MCF 10A (cell line): ENCODE measurements at places on chromosomes 6 and 20. TPM values are rescaled to one million over a fixed set of nuclear protein-coding genes. Genes with fewer than 3 reads are reported as not detected.

DNA sequence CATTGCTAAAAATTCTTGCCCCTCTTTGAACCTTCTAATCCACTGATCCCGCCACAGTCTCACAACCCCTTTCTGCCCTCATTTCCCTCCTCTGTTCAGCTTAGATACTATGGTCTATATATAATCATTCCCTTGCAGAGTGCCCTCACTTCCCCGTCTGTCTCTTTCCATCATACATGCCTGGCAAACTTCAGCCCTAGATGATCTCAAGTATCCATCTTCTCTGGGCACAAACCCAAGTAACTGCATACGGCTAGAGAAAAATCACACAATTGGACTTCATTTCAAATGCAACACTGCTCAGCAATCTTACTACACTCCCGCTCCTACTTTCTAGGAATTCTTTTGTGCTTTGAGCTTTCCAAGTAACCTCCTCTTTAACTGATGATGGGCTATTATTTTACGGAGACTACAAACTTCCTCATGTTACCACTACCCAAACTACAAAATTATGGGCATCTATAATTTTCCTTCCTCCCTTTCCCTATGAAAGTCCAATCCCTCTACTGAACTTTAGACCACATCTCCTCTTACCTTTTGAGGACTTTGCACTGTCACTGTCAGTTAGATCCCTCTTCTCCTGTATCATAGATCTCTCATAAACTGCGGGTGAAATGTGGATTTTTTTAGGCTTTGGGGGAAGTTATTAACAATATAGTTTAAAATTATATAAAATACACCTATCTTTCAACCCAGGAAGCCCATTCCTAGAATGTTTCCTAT lies 135.6 kb downstream of the BTBD9 start:
- no peaks in the 10 kb centered on the region for H3K36me3 ChIP-seq
- no peaks in the 10 kb centered on the region for H3K27me3 ChIP-seq
- H3K4me3 ChIP-seq = no peak overlapping the region
- no peak overlapping the region for H3K27ac ChIP-seq
- H3K4me1 ChIP-seq = no peaks in the 10 kb centered on the region

GRCh38 chr6:152457949-152458624 lies 179.1 kb downstream of the SYNE1 start:
- no peak overlapping the region for H3K4me3 ChIP-seq
- H3K4me1 ChIP-seq = no peaks in the 10 kb centered on the region
- H3K36me3 ChIP-seq = no peaks in the 10 kb centered on the region

GRCh38 chr20:63177134-63177784 lies 38.7 kb downstream of the YTHDF1 start:
- no peak for DNase-seq
- peaks cover 45% of the 10 kb centered on the region for H3K27me3 ChIP-seq
- no peak overlapping the region for H3K27ac ChIP-seq
- no peaks in the 10 kb centered on the region for H3K4me1 ChIP-seq
- H3K4me3 ChIP-seq = no peak overlapping the region

DNA sequence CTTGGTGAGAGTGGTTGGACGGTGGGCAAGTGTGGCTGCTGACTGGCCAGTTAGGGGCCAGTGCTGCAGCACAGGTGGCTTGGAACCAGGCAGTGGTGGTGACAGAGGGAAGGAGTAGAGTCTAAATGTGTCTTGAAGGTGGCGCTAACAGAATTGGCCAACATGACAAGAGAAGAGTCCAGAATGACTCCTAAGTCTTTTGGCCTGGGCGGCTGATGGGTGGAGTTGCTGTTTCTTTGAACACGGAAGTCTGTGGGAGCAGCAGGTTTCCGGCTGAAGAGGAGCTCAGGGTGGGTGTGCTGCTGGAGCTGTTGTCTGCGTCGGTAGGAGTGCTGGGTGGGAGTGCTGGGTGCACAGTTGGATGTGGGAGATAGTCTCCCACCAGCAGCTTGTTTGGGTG lies 10.1 kb downstream of the LSM14B start:
- no peaks in the 10 kb centered on the region for H3K27me3 ChIP-seq
- no peak overlapping the region for H3K27ac ChIP-seq
- peaks cover 9% of the 10 kb centered on the region for H3K4me1 ChIP-seq
- H3K4me3 ChIP-seq = no peak overlapping the region
- peaks cover 94% of the 10 kb centered on the region for H3K36me3 ChIP-seq

- H3K36me3 ChIP-seq = no peaks in the 10 kb centered on the region
- DNase-seq = no peak
- peaks cover 10% of the 10 kb centered on the region for H3K4me1 ChIP-seq
- H3K27ac ChIP-seq = no peak overlapping the region
- no peak overlapping the region for H3K4me3 ChIP-seq
These were observed 2.6 kb downstream of the TDRD6 start for GRCh38 chr6:46690141-46690755.

DNA sequence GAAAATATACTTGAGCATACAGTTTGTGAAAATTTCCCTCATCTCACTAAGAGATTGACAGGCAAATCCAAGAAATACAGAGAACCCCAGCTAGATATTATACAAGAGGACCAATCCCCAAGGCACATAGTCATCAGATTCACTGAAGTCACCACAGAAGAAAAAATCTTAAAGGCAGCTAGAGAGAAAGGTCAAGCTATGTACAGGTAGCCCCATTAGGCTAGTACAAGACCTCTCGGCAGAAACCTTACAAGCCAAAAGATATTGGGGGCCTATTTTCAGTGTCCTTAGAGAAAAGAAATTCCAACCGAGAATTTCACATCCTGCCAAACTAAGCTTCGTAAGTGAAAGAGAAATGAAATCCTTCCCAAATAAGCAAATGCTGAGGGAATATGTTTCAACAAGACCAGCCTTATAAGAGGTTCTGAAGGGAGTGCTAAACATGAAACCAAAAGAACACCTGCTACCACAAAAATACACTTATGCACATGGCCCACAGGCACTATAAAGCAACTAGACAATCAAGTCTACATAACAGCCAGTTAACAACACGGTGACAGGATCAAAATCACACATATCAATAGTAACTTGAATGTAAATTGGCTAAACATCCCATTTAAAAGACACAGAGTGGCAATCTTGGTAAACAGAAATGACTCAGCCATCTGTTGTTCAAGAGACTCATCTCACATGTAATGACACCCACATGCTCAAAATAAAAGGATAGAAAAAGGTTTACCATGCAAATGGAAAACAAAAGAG lies 96.3 kb downstream of the FHL5 start:
- H3K4me1 ChIP-seq = no peaks in the 10 kb centered on the region
- no peaks in the 10 kb centered on the region for H3K36me3 ChIP-seq
- H3K27ac ChIP-seq = no peak overlapping the region

DNA sequence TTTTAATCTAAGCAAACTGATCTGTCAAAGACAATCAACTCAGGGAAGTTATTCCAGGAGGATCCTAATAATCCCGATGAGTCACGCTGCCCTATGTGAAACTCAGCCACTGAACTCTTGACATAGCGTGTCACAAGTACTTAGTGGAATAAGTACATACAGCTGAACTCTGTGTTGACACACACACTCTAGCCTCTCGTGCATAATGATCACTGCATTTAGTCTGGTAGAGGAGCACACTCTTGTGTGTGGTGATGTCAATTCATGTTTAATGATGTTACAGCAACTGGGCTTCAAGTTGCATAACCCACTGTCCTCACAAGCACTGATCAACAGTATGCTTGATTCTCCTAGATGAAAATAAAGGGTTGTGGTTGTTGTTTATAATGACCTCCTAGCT lies 148.3 kb downstream of the HACE1 start:
- H3K4me3 ChIP-seq = no peak overlapping the region
- no peaks in the 10 kb centered on the region for H3K27me3 ChIP-seq
- no peak overlapping the region for H3K27ac ChIP-seq
- H3K36me3 ChIP-seq = no peaks in the 10 kb centered on the region
- H3K4me1 ChIP-seq = peaks cover 5% of the 10 kb centered on the region

GRCh38 chr6:34585108-34585507 lies 29.0 kb upstream of the SPDEF start:
- H3K4me1 ChIP-seq = peaks cover 16% of the 10 kb centered on the region
- DNase-seq = no peak
- no peaks in the 10 kb centered on the region for H3K27me3 ChIP-seq
- H3K27ac ChIP-seq = peak overlapping the region; percentile 5
- H3K36me3 ChIP-seq = peaks cover 14% of the 10 kb centered on the region
- no peak overlapping the region for H3K4me3 ChIP-seq

GRCh38 chr20:16260911-16261310 lies 312.3 kb downstream of the KIF16B start:
- no peaks in the 10 kb centered on the region for H3K36me3 ChIP-seq
- no peak overlapping the region for H3K27ac ChIP-seq
- no peaks in the 10 kb centered on the region for H3K4me1 ChIP-seq
- DNase-seq = no peak

The BPI gene
- not detected in 2 replicates for total RNA-seq

- peaks cover 26% of the 10 kb centered on the region for H3K36me3 ChIP-seq
- H3K27ac ChIP-seq = peak overlapping the region; percentile 97
- peaks cover 23% of the 10 kb centered on the region for H3K4me1 ChIP-seq
These were observed 471 bp downstream of the EZR start for GRCh38 chr6:158818581-158819212.

The RIPOR2 gene
- 3.5 and 4.9 TPM in 2 replicates for total RNA-seq

DNA sequence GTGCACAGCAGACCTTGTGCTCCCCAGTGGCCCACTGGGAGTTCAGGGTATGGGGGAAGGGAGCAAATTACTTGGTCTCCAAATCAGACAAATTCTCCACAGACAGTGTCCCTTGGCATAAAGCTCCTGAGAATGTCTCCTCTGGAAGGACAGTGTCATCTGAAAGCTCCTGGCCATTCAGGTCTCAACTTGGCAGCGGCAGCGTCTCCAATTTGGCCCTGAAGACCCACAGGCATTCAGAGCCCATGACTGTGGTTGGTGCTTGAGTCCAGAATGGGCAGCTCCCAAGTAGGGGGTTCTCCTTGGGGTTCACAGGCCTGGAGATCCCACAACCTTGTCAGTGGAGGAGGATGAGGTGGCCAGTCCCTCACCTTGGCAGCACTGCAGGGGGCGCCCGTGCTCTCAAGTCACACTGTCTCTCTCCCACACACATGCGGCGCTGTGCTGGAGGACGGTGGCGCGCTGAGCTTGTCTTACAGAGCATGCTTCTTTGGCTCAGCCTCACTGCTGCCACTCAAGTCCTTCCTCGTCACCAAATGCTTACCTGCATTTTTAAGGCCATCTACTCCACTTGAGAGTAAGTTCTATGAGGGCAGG lies 20.7 kb downstream of the DYNLRB1 start:
- no peaks in the 10 kb centered on the region for H3K27me3 ChIP-seq
- no peak overlapping the region for H3K27ac ChIP-seq

DNA sequence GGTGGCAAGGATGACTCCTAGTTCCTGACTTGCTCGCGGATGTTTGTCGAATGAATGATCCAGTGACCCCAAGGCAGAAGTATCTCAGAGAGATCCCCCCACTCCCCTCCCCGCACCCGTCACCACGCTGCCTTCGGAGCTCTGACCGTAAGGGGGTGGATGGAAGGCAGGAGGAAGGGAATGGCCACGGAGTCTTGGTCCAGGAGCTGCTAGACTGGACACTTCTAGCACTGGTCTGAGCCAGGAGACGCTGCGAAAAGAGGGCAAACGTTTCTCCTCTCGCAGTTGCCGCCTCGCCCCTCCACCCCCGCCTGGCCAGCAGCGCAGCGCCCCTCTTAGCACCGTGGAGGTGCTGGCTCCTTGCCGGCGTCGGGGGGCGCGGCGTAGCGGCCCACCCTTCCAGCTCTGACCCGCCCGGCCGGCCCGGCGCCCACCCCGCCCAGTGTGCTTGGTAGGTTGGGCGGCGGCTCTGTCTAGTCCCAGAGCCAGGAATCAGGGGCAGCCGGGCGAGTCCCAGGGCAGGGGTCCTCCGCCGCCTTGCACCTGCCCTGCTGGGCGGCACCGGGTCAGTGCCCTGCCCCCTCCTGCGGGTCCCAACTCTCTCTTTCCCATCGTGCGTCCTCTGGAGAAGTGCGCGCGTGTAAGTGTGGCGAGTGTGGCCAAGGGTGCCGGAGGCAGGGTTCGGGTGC lies 2.4 kb upstream of the DBNDD2 start:
- no peak for DNase-seq
- no peak overlapping the region for H3K27ac ChIP-seq
- peak overlapping the region; percentile 71 for H3K4me3 ChIP-seq
- no peaks in the 10 kb centered on the region for H3K36me3 ChIP-seq
- no peaks in the 10 kb centered on the region for H3K4me1 ChIP-seq
- no peaks in the 10 kb centered on the region for H3K27me3 ChIP-seq

The ZNF343 gene
- total RNA-seq = 16.6 and 17.5 TPM in 2 replicates

The CCM2L gene
- total RNA-seq = not detected in 2 replicates

GRCh38 chr6:2877057-2877882 lies 25.8 kb downstream of the SERPINB9 start:
- peaks cover 48% of the 10 kb centered on the region for H3K27me3 ChIP-seq
- H3K36me3 ChIP-seq = no peaks in the 10 kb centered on the region
- DNase-seq = peak; percentile 92

DNA sequence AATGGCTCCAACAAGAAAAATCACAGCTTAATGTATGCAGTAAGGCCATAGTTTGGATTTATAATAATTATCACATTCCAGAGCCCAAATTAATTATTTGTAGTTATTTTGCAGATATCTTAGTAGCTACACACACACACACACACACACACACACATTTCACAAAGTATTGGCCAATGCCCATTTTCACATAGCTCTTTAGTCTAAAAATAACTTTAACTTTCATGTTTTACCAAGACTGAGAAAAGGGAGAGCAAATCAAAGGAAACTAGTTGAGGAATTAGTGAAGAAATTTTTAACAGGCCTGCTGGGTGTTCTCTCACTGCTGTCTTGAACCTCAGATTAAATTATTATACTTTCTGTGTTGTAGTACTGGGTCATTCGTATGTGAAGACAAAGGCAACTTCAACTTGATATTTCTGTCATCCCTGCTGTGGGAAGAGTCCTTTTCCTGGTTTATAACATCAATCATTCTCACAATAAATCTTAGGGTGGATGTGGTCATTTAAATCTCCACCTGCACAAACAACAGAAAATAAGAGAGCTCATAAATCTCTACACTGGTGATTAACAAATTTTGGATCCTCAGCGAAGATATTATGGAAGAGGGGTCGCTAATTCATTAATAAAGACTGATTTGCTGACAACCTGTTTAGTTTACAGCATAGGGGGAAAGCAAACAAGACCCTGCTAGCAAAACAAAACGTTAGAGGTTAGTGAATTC lies 1.6 kb upstream of the TCF21 start:
- H3K4me3 ChIP-seq = no peak overlapping the region
- H3K36me3 ChIP-seq = peaks cover 6% of the 10 kb centered on the region
- no peak for DNase-seq
- no peaks in the 10 kb centered on the region for H3K27me3 ChIP-seq
- H3K4me1 ChIP-seq = peaks cover 19% of the 10 kb centered on the region
- no peak overlapping the region for H3K27ac ChIP-seq

DNA sequence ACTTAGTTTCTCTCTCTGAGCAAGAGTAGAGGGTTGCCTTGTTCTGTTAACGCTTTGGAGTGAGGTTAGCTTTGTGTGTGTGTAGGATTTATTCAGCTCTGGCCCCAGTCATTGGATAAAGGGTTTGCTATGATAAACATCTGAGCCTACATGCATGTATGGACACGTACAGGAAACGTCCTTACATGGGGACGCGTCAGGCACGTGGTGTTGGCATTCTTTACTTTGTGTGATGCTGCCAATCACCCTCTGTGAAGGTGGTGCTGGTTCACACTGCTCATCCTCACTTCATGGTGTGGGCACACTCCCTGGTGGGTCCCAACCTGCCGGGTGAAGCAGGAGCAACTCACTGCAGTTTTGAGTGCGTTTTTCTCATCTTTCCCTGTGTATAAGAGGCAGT lies 53.4 kb upstream of the CD93 start:
- peak; percentile 92 for DNase-seq
- H3K4me3 ChIP-seq = no peak overlapping the region
- no peaks in the 10 kb centered on the region for H3K27me3 ChIP-seq
- H3K4me1 ChIP-seq = peaks cover 62% of the 10 kb centered on the region
